Right atrium auricular region (tissue), 2 donors: ENCODE measurements at places on chromosomes 2 and 18. TPM values are rescaled to one million over a fixed set of nuclear protein-coding genes. Genes with fewer than 3 reads are reported as not detected.

GRCh38 chr2:62974999-62975398 lies 75.6 kb upstream of the OTX1 start:
- no peaks in the 10 kb centered on the region for H3K27me3 ChIP-seq
- H3K36me3 ChIP-seq = peaks cover 12% of the 10 kb centered on the region
- no peaks in the 10 kb centered on the region for H3K4me1 ChIP-seq
- no peak overlapping the region for H3K27ac ChIP-seq

MROH2A gene
- total RNA-seq = not detected

NPC1 gene
- 26.4 TPM for total RNA-seq

DNA sequence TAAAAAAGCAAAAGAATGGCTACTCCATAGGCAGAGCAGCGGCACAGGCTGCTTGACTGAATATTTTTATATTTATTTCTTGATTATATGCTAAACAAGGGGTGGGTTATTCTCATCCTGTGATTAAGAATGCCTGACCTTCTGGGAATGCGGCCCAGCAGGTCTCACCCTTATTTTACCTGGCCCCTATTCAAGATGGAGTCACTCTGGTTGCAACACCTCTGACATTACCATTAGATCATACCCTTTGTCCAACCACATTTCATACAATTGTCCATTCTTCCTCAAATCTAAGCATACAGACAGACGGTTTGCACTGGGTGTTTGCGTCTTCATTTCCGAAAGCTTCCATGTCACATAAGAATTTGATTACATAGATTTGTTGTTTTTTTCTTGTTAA lies 168.2 kb downstream of the GALNT1 start:
- no peaks in the 10 kb centered on the region for H3K36me3 ChIP-seq
- H3K4me1 ChIP-seq = no peaks in the 10 kb centered on the region
- no peak for DNase-seq
- H3K27ac ChIP-seq = no peak overlapping the region

DNA sequence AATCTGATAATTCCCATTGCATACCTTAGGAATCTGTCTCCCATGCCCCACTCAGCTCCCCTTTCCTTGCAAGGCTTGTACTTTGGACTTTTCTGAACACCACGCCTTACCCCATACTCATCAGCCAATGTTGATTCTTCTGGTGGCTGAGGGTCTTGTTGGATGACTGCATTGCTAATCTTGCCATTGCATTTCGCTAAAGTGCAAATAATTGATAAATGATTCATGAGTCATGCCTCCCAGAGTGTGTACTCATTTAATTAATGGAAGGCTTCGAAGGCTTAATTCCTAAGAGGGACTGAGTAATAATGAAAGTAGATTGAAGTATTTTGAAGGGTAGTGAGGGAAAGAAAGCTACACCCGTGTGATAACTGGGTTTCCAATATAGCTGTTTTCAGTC lies 28.0 kb upstream of the PPP1R1C start:
- no peaks in the 10 kb centered on the region for H3K36me3 ChIP-seq
- H3K4me1 ChIP-seq = no peaks in the 10 kb centered on the region
- H3K27ac ChIP-seq = no peak overlapping the region
- no peaks in the 10 kb centered on the region for H3K27me3 ChIP-seq
- no peak for DNase-seq
- H3K4me3 ChIP-seq = no peak overlapping the region

- no peaks in the 10 kb centered on the region for H3K27me3 ChIP-seq
- no peaks in the 10 kb centered on the region for H3K4me1 ChIP-seq
- H3K36me3 ChIP-seq = no peaks in the 10 kb centered on the region
These were observed 135.0 kb upstream of the RIOK3 start for GRCh38 chr18:23317975-23318675.

DNA sequence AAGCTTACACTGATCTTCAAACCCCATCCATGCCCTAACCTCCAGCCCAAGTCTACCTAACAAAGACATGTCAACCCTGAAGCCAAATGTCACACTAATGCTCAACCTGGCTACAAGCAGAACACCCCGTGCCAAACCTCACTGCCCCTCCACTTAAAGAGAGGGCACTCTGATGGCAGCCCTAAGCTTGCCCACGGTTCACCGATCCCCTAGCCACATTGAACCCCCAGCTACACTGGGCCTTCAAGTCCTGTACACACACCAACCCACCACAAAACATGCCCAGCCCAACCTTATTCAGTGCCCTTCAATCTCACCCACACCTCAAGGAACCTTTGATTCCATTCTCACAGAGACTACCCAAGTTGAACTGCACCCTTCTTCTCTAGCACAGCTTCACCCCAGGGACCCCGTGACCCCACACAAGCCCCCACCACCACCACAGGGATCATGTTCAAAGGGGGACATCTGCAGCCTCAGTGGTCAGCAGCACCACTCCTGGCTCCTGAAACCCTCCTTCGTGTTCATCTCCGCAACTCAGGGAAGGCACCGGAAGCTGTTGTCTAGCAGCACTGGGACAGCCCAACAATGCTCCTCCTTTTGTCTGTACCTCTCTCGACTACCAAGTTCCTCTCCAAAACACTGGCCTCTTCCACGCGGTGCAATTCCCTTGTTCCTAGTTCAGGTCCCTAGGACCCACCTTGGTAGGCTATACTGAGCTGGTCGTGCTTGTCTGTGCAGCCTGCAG lies 218.8 kb downstream of the CYP26B1 start:
- H3K4me3 ChIP-seq = no peak overlapping the region
- DNase-seq = no peak
- no peaks in the 10 kb centered on the region for H3K27me3 ChIP-seq
- H3K27ac ChIP-seq = no peak overlapping the region
- H3K36me3 ChIP-seq = no peaks in the 10 kb centered on the region

DNA sequence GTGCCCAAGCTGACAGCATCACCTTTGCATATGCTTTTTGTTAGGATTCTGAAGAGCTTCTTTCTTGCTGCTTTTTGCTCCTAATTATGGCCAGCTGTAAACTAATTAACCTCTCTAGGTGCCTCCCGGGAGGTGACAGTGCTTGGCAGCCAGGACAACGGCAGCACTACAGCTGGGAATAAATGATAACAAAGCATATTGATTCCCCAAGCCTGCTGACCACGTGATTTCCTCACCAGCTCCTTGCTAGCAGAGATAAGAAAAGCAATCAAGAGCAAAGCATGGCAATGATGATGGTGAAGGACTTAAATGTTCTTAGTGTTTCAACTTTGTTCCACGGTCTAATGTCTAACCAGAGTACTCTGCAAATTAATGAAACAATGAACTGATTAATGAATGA lies 1074.4 kb upstream of the GYPC start:
- no peaks in the 10 kb centered on the region for H3K4me1 ChIP-seq
- no peaks in the 10 kb centered on the region for H3K27me3 ChIP-seq
- H3K36me3 ChIP-seq = no peaks in the 10 kb centered on the region
- H3K27ac ChIP-seq = no peak overlapping the region

DNA sequence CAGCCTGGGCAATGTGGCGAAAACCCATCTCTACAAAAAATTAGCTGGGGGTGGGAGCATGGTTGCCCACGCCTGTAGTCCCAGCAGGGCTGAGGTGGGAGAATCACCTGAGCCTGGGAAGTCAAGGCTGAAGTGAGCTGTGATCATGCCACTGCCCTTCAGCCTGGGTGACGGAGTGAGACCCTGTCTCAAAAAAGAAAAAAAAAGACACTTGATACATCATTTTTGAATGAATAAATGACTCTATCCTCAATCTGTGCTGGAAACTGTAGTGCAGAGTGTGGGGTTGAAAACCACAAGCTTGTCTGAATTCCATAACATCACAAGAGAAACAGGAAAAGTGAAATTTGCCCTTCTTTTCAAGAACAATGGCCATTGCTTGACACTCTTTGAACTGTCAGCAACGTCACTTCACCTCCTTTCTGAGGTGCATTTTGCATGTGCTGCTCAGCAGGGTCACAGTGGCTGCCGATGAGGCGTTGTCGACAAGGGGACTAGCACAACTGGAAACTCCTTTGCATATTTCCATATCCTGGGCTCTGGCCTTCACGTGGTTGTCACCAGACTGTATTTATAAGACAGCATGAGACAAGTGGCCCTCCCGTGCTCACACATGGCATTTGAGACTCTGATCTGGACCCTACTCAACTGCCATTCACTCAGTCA lies 54.2 kb downstream of the DDX1 start:
- no peaks in the 10 kb centered on the region for H3K4me1 ChIP-seq
- no peaks in the 10 kb centered on the region for H3K27me3 ChIP-seq
- H3K36me3 ChIP-seq = no peaks in the 10 kb centered on the region
- DNase-seq = peak; percentile 42

DNA sequence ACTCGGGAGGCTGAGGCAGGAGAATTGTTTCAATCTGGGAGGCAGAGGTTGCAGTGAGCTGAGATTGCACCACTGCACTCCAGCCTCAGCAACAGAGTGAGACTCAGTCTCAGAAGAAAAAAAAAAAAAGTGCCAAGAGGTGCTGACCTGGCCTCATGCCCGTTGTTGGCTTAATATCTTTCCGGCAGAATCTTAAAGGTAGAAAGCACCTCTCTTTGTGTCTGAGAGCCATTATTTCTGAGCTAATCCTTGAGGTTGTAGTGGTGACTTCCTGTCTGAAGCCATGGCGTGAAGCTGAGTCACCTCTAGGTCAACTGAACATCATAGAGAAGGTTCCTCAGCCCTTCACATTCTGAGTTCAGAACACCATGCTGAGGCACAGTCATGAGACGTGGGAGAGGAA lies 60.4 kb downstream of the WDSUB1 start:
- H3K36me3 ChIP-seq = peaks cover 94% of the 10 kb centered on the region
- H3K4me1 ChIP-seq = peaks cover 22% of the 10 kb centered on the region
- DNase-seq = no peak
- no peak overlapping the region for H3K4me3 ChIP-seq

FARP2 gene
- total RNA-seq = 11.1 TPM

SS18 gene
- total RNA-seq = 54.9 TPM

- no peak overlapping the region for H3K4me3 ChIP-seq
- H3K27me3 ChIP-seq = no peaks in the 10 kb centered on the region
- H3K27ac ChIP-seq = no peak overlapping the region
- H3K36me3 ChIP-seq = no peaks in the 10 kb centered on the region
These were observed 53.2 kb upstream of the FZD7 start for GRCh38 chr2:201980389-201980821.

GRCh38 chr18:58505181-58505580 lies 123.7 kb downstream of the ALPK2 start:
- no peaks in the 10 kb centered on the region for H3K27me3 ChIP-seq
- H3K4me1 ChIP-seq = no peaks in the 10 kb centered on the region
- DNase-seq = no peak
- peaks cover 17% of the 10 kb centered on the region for H3K36me3 ChIP-seq

IL36A gene
- total RNA-seq = not detected

GRCh38 chr2:10721396-10722251 lies at the start of gene ATP6V1C2:
Gene ATP6V1C2, plus strand, starts transcription at chr2:10721630. Its CDS starts 1,220 bp downstream, at chr2:10722850.
- no peak for DNase-seq
- peak within 1 kb of the TSS; percentile 51 for H3K4me3 ChIP-seq
- no peaks in the 10 kb centered on the region for H3K4me1 ChIP-seq
- no peak within 1 kb of the TSS for H3K27ac ChIP-seq

PTPRM gene
- 80.1 TPM for total RNA-seq

- H3K27me3 ChIP-seq = no peaks in the 10 kb centered on the region
- DNase-seq = peak; percentile 53
- H3K36me3 ChIP-seq = no peaks in the 10 kb centered on the region
- no peak overlapping the region for H3K27ac ChIP-seq
- H3K4me3 ChIP-seq = no peak overlapping the region
- no peaks in the 10 kb centered on the region for H3K4me1 ChIP-seq
These were observed 14.8 kb downstream of the ASPRV1 start for GRCh38 chr2:69946351-69947324.

DNA sequence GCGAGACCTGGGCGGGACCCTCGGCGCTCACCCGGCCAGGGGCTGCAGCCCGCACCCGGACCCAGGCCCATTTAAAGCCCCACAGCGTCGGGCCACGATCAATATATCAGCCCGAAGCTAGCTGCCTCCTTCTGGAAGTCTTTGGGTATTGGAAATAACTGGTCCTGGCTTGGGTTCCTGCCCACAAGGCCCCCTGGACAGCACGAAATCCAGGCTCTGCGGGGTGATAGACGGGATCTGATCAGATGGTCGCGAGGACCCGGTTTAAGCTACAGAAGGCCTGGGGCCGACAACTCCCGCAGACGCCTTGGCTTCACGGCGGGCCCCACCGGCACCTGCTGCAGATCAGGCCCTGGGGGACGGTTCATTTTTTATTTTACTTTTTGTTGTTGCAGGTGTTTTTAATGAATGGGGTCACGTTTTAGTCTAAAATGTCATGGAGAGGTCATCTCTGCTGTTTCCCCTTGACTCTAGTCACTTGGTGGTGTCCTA lies 362 bp upstream of the PSTPIP2 start:
- H3K4me3 ChIP-seq = peak overlapping the region; percentile 63
- no peaks in the 10 kb centered on the region for H3K27me3 ChIP-seq
- peaks cover 2% of the 10 kb centered on the region for H3K36me3 ChIP-seq

- DNase-seq = no peak
- no peak overlapping the region for H3K27ac ChIP-seq
- no peaks in the 10 kb centered on the region for H3K36me3 ChIP-seq
- no peak overlapping the region for H3K4me3 ChIP-seq
- no peaks in the 10 kb centered on the region for H3K4me1 ChIP-seq
These were observed 162.1 kb downstream of the SEPTIN10 start for GRCh38 chr2:109451671-109452070.

GGCX gene
- 18.0 TPM for total RNA-seq

- no peak overlapping the region for H3K4me3 ChIP-seq
- H3K27me3 ChIP-seq = no peaks in the 10 kb centered on the region
- H3K36me3 ChIP-seq = no peaks in the 10 kb centered on the region
These were observed 38.0 kb downstream of the MFSD6 start for GRCh38 chr2:190446193-190446592.

GRCh38 chr2:10770956-10771750 lies 41.4 kb downstream of the PDIA6 start:
- no peak overlapping the region for H3K4me3 ChIP-seq
- no peaks in the 10 kb centered on the region for H3K27me3 ChIP-seq
- H3K4me1 ChIP-seq = peaks cover 17% of the 10 kb centered on the region
- DNase-seq = no peak
- no peaks in the 10 kb centered on the region for H3K36me3 ChIP-seq

- no peak overlapping the region for H3K4me3 ChIP-seq
- no peak overlapping the region for H3K27ac ChIP-seq
- no peaks in the 10 kb centered on the region for H3K27me3 ChIP-seq
- no peaks in the 10 kb centered on the region for H3K36me3 ChIP-seq
These were observed 173.2 kb downstream of the SOCS6 start for GRCh38 chr18:70462078-70462439.

DNA sequence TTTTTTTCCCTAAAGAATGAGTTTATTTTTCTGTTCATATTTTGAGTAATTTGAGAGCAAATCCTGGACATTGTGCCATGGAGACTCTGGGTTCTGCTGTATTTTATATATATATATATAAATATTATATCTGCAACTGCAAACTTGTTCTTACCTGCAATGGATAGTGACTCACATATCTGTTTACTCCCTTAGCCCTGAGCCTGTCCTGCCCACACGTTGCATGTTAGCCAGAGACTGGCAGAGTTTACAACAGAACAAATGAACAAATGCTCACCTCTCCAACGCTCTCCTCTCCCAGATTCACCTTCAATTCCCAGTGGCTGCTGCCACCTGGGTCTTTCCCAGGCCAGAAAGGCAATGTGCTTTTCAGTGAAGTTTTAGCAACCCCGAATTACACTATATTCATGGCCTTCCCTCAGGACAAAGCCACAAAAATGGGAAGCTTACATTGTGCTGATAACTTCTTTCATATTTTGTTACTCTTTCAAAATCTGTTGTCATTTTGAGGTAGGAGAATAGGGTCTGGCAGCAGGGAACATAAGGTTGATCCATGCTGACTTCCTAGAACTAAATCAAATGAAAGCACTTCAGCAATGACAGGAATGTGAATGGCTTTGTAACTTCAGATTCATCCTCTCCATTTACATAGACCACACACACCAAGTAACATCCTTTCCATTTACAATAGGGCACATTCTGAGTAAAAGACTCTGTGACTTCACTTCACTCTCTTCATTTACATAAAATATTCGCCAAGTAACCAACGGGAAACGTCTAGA lies 105.4 kb upstream of the FAM110C start:
- H3K36me3 ChIP-seq = no peaks in the 10 kb centered on the region
- H3K27ac ChIP-seq = no peak overlapping the region
- no peak for DNase-seq
- H3K27me3 ChIP-seq = no peaks in the 10 kb centered on the region
- no peak overlapping the region for H3K4me3 ChIP-seq
